ENCODE measurements at places on chromosomes 5 and 9. TPM values are rescaled to one million over a fixed set of nuclear protein-coding genes. Genes with fewer than 3 reads are reported as not detected.

Gene GOLGA1
- total RNA-seq, result 10.5 TPM

Gene FOXI1
- not detected for total RNA-seq

Gene ADAM19
- 8.9 TPM for total RNA-seq

Gene WDR38
- total RNA-seq, result 0.13 TPM

Gene RGS7BP
- total RNA-seq, result not detected

Gene FBXO38
- total RNA-seq, result 19.4 TPM

Gene MTX3
- total RNA-seq, result 6.3 TPM

Gene RAB3C
- total RNA-seq, result not detected

Gene CEL
- total RNA-seq, result 0.40 TPM

Gene ZNF79
- total RNA-seq, result 4.9 TPM

Gene CAMK2A
- total RNA-seq, result 0.71 TPM

Gene INSL6
- total RNA-seq, result not detected

Gene DOCK2
- 2.0 TPM for total RNA-seq

Gene SPOCK1
- 13.8 TPM for total RNA-seq

Gene BBLN
- 34.6 TPM for total RNA-seq

Gene THBS4
- 0.23 TPM for total RNA-seq

Gene PLEKHG4B
- 1.3 TPM for total RNA-seq

Gene CARD6
- total RNA-seq, result 2.9 TPM

Gene SPTLC1
- total RNA-seq, result 87.9 TPM

Gene SLC25A2
- total RNA-seq, result not detected

Gene NOL8
- 27.6 TPM for total RNA-seq

Gene SLC6A18
- not detected for total RNA-seq

Gene MVB12B
- 7.8 TPM for total RNA-seq

Gene CRB2
- total RNA-seq, result 0.09 TPM

Gene RFK
- 34.9 TPM for total RNA-seq

Gene BARHL1
- not detected for total RNA-seq

Gene TRIO
- total RNA-seq, result 105 TPM

Gene FCHO2
- total RNA-seq, result 16.0 TPM

Gene IFNA2
- not detected for total RNA-seq

Gene NRARP
- 2.5 TPM for total RNA-seq

Gene ZDHHC11B
- total RNA-seq, result 1.1 TPM

Gene SLC1A3
- total RNA-seq, result not detected

Gene TLX3
- total RNA-seq, result not detected

Gene PCDHGA9
- 0.07 TPM for total RNA-seq

Gene ANKRD20A1
- 0.51 TPM for total RNA-seq

Gene QRFP
- not detected for total RNA-seq

Gene LHX3
- total RNA-seq, result 0.10 TPM

Gene CERCAM
- 40.3 TPM for total RNA-seq

Gene IL13
- total RNA-seq, result not detected

Gene GCNT4
- 0.16 TPM for total RNA-seq

Gene CNOT6
- total RNA-seq, result 21.1 TPM

Gene AK8
- 1.3 TPM for total RNA-seq

Gene PRKACG
- not detected for total RNA-seq

Gene FOXD4L5
- 0.03 TPM for total RNA-seq

Gene IL3
- not detected for total RNA-seq

Gene AGGF1
- total RNA-seq, result 13.7 TPM

Gene COL23A1
- total RNA-seq, result not detected

Gene DMRT2
- not detected for total RNA-seq

Gene TNPO1
- total RNA-seq, result 99.5 TPM

Gene VCP
- total RNA-seq, result 277 TPM

Gene SPINK7
- total RNA-seq, result not detected

Gene SPATA31C1
- not detected for total RNA-seq

Gene RASGEF1C
- total RNA-seq, result 0.13 TPM

Gene MEIKIN
- not detected for total RNA-seq

Gene PRRX2
- 10.9 TPM for total RNA-seq

All from A549 treated with Hydrocortisone at 1 μM for 4 hours (cell line).